ENCODE measurements at places on chromosomes 4 and X.

GRCh38 chrX:15679246-15679645, 14.6 kb upstream of the CLTRN start:
- DNase-seq: no peak

GRCh38 chr4:167234316-167234881, at the start of gene SPOCK3:
TSS of gene SPOCK3 (minus strand) at chr4:167234494.
- no peak for DNase-seq

GRCh38 chrX:39442332-39442731, 641.1 kb downstream of the MID1IP1 start:
- no peak for DNase-seq

GRCh38 chr4:18127030-18127429, 105.5 kb upstream of the LCORL start:
- DNase-seq: peak; percentile 50

DNA sequence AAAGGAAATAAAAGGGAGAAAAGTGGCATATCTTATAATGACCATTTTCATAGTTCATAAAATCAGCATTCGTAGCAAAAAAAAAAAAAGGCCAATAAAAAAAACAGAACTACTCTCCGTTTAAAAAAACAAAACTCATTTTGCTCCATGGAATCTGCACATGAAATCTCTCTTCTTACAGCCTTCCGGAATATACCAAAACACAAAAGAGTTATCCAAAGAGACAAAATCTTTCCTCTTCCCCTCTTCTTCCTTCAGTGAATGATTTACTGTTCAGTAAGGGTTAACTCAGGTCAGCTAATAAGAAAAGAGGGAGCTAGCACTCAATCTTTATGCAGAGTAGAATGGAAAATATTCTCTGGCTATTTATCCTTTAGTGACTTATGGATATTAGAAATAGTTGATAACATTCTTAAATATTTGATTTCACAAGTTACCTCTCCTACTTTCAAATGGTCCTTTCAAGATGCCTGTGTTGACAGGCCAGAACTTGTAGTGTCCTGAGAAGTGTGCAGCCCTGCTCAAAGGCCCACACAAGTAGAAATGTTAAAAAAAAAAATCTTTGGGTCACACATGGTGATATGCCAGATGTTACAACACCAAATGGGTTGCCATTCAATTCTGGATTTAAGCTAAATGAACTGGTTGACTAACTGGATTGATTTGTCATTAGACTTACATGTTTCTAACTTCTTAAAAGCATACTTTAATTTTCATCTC, 42.1 kb downstream of the PDGFC start:
- no peak for DNase-seq

DNA sequence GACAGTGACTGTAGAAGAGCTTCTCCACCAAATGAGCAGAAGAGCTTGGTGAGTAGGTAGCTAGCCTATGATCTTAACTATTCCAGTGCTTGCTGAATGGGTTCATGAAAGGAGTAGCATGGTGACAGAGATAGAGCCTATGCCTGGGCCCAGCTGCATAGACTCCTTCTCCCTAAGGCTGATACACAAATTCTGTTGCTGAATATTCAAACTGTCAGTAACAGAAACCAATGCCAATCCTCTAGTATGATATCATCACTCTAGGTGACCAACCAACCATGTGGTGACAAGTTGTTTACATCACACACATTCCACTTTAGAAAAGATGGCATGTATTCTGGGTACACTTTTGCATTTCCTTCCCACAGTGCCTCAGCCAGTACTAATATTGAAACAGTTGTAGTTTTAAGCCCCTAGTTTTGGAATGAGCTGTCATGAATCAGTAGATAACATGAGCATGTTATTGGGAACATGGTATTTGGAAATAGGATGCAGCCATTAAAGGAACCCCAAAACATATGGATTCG, 103.4 kb upstream of the GRXCR1 start:
- no peak for DNase-seq

- DNase-seq: no peak
Measured at GRCh38 chr4:175125410-175126068, 207.4 kb downstream of the ADAM29 start.

GRCh38 chr4:41719417-41719816, 29.1 kb downstream of the PHOX2B start:
- no peak for DNase-seq

- peak; percentile 60 for DNase-seq
Measured at GRCh38 chr4:152106113-152106763, 345.4 kb upstream of the GATB start.

GRCh38 chrX:55484948-55485347, 4.7 kb downstream of the USP51 start:
- no peak for DNase-seq

- no peak for DNase-seq
Measured at GRCh38 chr4:52687696-52688095, 28.6 kb upstream of the USP46 start.

DNA sequence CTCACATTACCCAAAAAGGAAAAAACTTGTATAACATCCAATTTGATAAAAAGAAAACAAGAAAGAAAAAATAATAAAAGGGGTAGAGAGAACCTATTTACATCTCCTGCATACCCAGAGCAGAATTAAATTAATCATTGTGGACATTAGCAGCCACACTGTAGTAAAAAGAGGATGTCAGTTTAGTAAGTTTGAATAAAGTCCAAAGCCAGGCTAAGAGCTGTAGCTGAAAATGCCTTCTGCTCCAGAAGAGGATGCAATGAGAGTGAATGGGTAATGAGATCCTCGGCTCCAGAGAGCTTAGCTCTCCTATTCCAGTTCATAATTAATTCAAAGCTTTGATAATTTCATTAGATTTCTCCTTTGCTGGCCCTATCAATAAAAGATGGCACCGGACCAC, 78.2 kb downstream of the SLC10A7 start:
- DNase-seq: no peak

DNA sequence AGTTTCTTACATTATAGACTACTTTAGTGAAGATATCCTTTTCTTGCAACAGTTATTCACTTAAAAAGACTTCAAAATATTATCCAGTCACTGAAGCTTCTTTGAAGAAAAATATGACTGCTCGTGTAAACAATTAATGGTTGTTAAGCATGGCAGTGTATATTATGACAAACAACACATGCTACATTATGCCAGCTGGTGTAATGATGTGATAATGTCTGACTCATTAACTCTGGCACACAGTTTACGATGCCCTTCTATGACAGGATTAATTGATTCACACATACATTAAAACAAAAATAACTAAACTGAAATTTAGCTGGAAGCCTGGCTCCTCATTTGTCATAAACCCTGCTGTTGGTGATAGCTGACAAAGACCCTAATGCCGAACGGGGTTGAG, 22.4 kb downstream of the GK2 start:
- DNase-seq: peak; percentile 0

GRCh38 chr4:173212379-173212778, 43.8 kb downstream of the GALNT7 start:
- no peak for DNase-seq

DNA sequence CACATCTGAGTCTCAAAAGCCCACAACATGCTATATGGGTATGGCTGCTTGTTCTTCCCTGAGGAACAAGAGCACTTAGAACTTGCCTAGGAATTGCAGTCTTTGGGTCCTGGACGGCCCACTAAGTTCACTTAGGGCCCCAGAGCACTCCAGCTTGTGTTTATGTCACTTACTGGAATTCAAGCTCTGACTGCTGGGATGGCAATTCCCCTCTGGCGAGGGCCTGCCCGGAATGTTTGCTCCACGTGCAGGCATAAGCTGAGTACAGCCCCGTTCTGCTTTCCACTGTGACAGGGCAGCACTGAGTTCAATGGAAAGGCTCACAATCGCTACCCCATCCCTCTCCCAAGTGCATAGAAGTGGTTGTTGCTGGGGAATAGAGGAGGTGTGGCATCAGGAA, 25.9 kb upstream of the RASSF6 start:
- DNase-seq: no peak

DNA sequence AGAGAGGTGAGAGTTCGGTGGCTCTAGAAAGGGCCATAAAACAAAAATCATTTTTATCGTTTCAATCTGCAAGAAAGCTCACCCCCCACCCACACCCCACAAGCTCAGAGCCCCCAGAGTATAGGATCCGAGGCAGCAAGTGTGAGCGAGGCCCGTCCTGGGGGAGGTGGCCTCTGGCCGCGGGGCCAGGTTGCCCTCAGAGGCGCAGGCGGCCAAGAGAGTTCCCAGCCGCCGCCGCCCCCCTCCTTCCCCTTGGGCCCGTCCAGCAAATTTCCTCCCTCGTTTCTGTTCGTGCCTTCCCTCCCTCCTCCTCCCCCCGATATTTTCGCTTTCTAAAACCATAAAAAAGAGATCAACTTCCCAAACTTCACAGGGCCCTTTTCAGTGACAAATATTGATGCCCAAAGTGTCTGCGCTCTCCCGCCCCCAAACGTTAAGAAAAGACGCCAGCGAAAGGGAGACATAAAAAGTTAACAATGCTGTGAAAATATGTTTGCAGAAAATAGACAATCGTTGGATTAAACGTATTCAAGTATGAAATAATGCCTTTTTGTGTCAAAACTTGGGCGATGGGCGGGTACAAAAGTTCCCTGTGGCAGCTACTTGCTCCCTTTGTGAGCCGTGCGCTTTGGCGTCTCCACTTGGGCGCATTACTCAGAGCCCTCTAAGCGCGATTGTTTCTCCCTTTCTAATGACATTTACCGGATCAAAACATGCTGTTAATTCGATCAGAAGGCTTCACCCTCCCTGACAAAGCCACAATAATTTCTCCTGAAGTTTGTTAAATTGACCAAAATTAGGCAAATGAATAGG, 1.1 kb upstream of the HELT start:
- DNase-seq: no peak

- DNase-seq: no peak
Measured at GRCh38 chr4:15740764-15741404, 37.2 kb upstream of the CD38 start.

- peak; percentile 16 for DNase-seq
Measured at GRCh38 chr4:177907736-177908424, 465.6 kb upstream of the AGA start.

DNA sequence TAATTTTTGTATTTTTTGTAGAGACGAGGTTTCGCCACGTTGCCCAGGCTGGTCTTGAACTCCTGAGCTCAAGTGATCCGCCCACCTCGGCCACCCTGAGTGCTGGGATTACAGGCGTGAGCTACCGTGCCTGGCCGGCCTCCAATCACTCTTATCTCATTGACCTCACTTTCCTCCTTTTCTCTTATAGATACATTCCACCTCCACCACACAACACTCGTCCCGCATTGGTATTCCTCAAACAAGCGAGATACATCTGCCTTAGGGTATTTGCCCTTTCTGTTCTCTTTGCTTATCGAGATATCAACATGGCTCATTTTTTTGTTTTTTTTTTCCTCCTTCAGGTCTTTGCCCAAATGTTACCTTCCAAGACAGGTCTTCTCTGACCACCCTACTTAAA, 1.8 kb upstream of the PRPS1 start:
- no peak for DNase-seq

DNA sequence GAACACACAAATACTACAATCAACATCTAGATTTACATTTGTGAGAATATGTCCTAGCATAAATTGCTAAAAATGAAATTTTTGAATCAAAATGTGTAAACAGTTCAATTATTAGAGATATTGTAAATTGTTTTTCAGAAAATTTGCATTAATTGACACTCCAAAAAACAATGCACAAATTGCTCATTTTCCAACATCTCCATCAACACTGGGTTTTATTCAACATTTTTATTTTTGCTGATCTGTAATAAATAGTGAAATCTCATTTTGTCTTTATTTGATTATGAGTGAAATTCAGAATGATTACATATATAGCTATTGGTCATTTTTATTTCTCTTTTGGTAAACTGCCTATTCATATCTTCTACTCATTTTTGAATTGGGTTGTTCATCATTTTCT, 120.0 kb upstream of the GRIA3 start:
- no peak for DNase-seq

- DNase-seq: no peak
Measured at GRCh38 chr4:183758061-183758757, 99.1 kb downstream of the TRAPPC11 start.

- DNase-seq: no peak
Measured at GRCh38 chr4:61380865-61381264, 180.7 kb downstream of the ADGRL3 start.

GRCh38 chr4:60443796-60444195, 756.3 kb upstream of the ADGRL3 start:
- DNase-seq: no peak

Measured in small intestine (tissue), 16 donors.